ENCODE measurements at places on chromosomes 16 and 17.

- DNase-seq: no peak
Observed at GRCh38 chr17:15493693-15494035, 26.2 kb upstream of the CDRT4 start.

DNA sequence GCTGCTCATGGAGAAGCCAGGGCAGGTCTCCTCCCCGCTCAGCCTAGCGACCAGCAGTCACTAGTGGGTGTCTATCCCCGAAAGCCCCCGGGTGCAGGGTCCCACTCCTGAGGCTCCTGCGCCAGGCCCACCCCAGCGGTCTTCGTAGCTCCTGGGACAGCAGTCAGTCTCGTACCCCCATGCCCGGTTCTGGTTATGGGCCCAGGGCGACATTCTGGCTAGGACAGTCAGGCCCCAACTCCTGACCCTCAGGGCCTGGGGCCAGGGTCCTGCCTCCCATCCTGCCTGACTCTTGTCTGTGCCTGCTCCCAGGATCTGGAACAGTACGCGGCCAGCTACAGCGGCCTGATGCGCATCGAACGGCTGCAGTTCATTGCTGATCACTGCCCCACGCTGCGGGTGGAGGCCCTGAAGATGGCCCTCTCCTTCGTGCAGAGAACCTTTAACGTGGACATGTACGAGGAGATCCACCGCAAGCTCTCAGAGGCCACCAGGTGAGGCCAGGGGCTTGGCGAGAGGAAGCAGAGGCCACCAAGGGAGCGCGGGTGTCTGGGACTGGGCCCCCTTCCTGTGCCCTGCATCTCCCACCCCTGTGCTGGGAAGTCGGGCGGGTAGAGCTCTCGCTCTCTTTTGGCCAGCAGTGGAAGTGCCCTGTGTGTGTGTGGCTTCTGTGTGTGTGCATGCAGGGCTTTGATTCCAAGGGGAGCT lies 2.0 kb downstream of the GPS1 start:
- DNase-seq: no peak

- peak; percentile 97 for DNase-seq
Observed at GRCh38 chr16:87834668-87835473, 34.4 kb downstream of the SLC7A5 start.

DNA sequence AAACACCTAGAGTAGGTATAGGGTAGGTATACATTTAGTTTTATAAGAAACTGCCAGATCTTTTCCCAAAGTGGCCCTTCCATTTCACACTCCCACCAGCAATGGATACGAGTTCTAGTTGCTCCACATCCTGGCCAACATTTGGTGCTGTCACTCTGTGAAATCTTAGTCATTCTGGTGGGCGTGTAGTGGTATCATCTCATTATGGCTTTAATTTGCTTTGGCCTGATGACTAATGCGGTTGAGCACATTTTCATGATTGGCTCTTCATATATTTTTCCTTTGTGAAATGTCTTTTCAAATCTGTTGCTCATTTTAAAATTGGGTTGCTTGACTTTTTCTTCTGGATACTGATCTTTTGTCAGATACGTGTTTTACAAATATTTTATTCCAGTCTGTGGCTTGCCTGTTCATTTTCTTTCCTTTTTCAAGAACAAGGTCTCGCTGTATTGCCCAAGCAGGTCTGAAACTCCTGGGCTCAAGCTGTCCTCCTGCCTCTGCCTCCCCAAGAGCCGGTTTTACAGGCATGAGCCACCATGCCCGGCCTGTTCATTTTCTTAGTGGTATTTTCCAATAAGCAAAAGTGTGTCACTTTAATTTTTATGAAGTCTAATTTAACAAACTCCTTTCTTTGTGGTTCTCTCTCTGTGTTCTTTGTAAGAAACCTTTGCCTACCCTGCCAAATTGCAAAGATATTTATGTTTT lies 192.4 kb downstream of the SEC14L1 start:
- peak; percentile 89 for DNase-seq

GRCh38 chr16:1653023-1653422 lies 25.1 kb upstream of the JPT2 start:
- no peak for DNase-seq

DNA sequence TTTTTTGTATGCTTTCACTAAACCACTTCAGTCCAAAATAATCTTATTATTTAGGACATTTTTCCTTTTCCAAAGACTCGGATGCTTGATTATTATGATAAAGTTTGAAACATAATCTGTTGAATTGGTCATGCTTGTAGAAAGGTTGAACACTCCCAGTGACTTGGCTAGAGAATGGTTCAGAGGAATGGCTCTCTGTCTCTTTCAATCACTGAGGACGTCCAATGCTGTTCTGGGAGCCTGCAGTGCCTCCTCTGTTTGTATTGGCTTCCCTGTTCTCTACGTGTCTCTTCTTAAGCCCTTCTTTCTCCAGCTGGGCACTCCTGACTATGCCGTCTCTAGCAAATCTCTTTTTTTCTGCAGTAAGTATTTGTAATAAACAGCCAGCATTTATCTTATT lies 369.0 kb upstream of the DYNLRB2 start:
- no peak for DNase-seq

DNA sequence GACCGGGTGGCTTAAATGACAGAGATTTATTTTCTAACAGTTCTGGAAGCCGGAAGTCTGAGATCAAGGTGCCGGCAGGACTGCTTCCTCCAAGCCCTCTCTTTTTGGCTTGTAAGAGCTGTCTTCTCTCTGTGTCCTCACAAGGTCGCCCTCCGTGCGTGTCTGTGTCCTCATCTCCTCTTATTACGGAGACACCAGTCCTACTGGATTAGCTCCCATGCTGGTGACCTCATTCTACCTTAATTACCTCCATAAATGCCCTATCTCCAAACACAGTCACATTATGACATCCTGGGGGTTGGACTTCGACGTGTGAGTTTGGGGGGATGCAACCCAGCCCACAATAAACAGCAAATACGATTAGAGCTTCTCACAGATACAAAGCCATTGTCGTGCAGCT lies 161.5 kb downstream of the FOXL1 start:
- no peak for DNase-seq

DNA sequence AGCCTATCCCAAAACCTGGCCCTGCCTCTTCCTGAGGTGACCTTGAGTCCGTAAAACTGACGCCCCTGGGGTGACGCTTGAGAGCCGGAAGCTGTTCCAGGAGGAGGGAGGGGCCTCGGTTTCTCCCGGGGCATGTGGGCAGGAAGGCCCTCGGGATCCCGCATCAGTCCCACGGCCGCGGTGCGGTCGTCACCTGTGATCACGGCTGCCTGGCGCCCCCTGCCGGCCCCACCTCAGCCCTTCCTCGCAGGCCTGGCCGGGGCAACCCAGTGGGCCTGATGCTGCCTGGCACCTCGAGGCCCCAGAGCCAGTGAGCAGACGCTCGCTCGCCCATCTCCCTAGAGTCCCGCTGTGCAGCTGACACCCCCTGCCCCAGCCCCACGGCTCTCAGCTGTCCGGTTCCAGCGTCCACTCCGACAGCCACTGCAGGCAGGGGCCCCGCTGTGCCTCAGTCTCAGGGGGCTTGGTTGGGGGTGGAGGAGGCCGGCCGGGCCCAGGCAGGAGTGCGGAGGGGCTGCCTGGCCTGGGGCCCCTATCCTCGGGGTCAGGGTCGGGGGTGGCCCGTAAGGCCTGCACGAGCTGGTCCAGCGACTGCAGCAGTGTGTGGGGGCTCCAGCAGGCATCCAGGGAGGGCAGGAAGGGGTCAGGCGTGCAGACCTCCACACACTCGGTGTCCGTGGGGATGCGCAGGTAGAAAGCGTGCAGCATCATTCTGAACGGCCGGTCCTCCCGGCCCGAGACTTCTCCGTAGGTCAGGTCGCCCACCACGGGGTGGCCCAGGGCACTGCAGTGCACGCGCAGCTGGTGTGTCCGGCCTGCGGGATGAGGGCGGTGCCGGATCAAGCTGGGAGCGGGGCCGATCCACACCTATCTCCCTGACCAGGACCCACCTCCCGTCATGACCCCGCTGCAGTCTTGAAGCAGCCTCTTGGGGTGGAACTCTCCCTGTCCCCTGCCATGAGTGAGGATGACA lies 2.3 kb downstream of the RPUSD1 start:
- DNase-seq: no peak

DNA sequence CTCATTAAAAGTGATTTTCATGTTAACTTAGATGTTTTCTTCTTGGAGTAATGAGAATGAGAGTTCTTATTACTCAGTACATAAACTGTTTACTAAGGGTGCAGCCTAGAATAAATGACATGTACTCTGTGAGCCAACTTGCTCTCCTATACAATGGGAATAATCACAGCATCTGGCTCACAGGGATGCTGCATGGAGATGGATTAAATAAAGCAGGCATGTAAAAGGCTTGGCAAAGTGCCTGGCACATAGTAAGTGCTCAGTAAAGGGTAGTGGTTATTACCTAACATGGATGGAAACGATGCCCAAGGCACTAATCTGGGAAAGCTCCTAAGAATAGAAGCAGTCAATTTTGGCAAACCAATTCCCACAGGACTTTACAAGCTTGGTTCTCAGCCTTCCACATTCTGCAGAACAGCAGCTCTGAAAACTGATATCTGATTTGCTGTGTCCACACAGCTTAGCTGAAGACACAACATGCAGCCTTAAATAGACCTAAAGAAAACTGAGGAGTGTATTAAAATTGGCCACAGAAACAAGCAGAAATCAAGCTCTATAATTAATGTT lies 176.1 kb downstream of the ABCC12 start:
- DNase-seq: no peak

DNA sequence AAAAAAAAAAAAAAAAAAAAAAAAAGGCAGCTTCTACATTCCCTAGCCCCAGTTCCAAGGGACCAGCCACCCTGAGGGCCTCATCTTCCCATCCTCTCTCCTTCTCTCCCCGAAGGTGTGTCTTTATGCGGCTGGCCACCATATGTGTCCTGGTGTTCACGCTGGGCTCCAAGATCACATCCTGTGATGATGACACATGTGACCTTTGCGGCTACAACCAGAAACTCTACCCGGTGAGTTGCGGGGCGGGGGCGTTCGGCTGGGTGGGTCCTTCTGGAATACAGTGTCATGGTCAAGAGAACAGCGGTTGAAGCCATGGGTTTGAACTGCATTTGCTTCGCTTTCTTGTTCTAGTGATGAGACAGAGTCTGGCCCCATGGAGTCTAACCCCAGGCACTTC lies 22.6 kb upstream of the COQ7 start:
- DNase-seq: no peak

- DNase-seq: no peak
Observed at GRCh38 chr17:76050538-76051467, 21.5 kb downstream of the SRP68 start.

- DNase-seq: no peak
Observed at GRCh38 chr16:51540259-51540658, 389.2 kb upstream of the SALL1 start.

DNA sequence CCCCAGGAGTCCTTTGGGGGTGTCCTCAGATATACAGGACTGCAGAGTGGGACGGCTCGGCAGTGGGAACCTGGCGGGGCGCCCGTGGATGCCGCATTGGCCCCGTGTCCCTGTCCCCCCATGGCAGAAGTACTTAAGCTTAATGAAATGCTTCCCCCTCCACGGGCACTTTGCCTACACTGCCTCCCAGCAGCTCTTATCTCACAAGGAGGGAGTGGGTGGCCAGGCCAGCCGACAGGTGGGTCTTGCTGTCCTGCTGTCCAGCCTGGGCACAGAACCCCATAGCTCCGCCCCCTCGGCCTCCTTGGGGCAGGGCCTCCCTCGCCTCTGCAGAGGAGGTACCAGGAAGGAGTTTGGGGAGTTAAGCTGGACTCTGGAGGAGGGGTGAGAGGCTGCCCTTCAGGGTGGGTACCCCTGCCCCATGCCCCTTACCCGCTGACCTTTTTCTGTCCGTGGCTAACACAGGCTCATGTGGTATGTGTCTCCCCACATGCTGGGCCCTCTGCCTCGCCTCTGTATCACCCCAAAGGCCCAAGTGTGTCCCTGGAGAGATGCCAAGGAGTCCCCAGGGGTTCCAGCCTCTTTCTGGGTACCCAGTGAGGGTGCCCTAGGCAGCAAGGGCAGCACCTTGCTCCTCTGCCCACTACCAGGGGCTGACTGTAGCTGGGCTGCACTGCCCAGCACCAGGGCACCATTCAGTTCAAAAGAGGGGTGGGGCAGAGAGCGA lies 8.7 kb downstream of the THRA start:
- peak; percentile 57 for DNase-seq

Measured in SJCRH30 (cell line).